ENCODE measurements at places on chromosomes 1 and 21. TPM values are rescaled to one million over a fixed set of nuclear protein-coding genes. Genes with fewer than 3 reads are reported as not detected.

DNA sequence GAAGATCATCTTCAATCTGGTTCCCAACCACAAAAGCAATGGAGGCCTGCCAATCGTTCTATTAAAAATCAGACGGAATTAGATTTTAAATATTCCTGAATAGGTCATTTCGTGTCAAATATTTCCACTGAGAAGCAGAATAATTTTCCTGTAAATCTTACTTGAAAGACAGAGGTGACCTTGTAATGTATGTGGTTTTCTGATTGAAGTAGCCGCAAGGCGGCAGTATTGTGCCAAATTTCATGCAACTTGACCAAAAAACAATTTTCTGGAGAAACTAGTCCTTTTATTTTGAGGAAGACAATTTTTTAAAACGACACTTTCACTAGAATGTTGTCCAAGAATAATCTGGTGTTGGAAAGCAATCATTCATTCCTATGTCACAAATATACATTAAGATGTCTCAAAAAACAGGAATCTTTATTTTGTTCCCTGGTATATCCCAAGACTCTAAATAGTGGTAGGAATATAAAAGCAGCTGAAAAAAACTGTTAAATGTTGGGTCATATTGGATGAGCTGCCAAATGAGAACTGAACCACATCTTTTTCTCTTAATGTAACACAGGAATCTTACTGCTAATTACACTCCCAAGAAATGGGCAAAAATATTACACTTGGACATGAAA is 33.6 kb downstream of the SPAG17 start:
- H3K4me3 ChIP-seq = no peak overlapping the region
- H3K27me3 ChIP-seq = peaks cover 5% of the 10 kb centered on the region
- DNase-seq = peak; percentile 24

- DNase-seq = no peak
- H3K4me3 ChIP-seq = no peak overlapping the region
- H3K36me3 ChIP-seq = peaks cover 80% of the 10 kb centered on the region
These were observed 6.1 kb downstream of the ATF3 start for GRCh38 chr1:212614453-212615200.

DNA sequence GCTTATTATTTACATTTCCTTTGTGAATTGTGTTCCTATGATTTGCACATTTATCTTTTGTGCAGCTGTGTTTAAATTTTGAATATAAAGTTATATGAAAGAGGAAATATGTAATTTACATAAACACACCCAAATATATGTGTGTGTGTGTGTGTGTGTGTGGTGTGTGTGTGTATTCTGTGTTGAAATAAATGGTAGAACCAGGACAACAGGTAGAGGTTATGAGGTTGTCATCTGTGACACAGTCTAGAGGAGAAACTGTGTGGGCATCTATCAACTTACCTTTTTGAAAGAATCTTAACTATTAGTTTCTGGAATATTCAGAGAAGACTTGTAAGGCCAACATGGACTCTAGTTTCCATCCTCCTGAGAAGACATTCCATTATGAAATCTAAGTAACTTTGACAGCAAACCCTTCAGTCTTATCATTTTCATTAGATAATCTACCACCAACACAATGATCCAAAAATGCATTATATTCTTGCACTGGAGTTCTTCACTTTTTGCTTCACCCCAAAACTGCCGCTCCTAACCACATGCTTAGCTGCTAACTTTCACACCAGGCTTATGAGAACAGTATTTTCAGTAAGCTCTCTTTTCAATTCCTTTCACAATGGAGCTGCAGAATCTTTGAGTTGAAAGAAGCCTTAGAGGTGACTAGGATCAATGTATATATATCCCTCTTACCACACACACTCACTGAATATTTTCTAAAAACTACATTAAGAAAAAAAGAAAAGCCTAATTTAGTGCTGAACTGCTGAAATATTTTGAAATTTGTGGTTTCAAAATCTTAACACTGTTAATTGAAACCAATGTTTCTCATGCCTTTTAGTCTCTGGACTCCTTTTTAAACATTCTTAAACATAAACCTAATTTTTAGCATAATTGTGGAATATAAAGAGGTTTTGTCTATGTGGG is 21.8 kb downstream of the PTPRC start:
- peaks cover 59% of the 10 kb centered on the region for H3K36me3 ChIP-seq
- H3K4me3 ChIP-seq = peak overlapping the region; percentile 57
- DNase-seq = no peak
- H3K27me3 ChIP-seq = no peaks in the 10 kb centered on the region
- peak overlapping the region; percentile 87 for H3K27ac ChIP-seq

- H3K4me1 ChIP-seq = no peaks in the 10 kb centered on the region
- DNase-seq = no peak
- no peak overlapping the region for H3K4me3 ChIP-seq
- H3K36me3 ChIP-seq = no peaks in the 10 kb centered on the region
- H3K27me3 ChIP-seq = no peaks in the 10 kb centered on the region
These were observed 464.5 kb downstream of the KCNT2 start for GRCh38 chr1:196143602-196144342.

DNA sequence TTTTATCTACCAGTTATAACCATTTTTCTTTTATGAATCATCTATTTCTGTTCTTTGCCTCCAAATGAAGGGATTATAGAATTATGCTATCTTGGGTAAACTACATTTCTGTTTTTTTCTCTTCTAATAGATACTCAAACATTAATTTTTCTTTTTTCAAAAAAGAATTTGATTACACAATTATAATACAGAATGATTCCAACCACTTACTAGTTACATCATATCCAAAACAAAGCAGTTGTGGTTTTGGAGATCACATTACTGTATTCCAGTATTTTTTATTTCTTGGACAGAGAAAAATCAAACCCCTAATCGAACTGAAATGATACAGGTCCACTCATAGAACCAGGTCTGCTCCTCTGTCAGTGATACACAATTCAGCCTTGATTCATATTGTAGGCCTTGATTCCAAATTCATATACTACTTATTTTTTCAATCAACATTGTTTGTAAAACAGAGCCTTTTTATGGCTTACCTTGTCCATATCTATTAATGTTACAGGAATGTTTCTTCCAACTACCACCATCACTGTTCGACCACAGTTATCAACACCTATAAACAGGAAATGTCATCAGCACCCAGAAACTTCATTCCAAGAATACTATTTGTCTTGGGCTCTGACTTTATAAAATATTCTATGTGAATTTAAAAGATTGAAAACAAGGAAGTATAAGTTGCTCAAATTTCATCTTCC is 43.2 kb downstream of the GDAP2 start:
- H3K4me3 ChIP-seq = no peak overlapping the region
- H3K27ac ChIP-seq = peak overlapping the region; percentile 10
- peaks cover 2% of the 10 kb centered on the region for H3K4me1 ChIP-seq

GRCh38 chr1:19521411-19521810 is 36.1 kb upstream of the CAPZB start:
- DNase-seq = no peak
- H3K36me3 ChIP-seq = peaks cover 3% of the 10 kb centered on the region
- no peaks in the 10 kb centered on the region for H3K27me3 ChIP-seq
- no peak overlapping the region for H3K4me3 ChIP-seq

DNA sequence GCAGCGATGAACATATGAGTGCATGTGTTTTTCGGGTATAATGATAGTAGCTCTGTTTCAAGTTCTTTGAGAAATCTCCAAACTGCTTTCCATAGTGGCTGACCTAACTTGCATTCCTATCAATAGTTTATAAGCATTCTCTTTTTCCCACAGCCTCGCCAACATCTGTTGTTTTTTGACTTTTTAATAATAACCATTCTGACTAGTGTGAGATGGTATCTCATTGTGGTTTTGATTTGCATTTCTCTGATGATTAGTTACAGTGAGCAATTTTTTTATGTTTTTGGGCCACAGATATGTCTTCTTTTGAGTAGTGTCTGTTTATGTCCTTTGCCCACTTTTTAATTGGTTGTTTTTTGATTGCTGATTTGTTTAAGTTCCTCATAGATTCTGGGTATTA is 10.6 kb upstream of the RUNX1 start:
- H3K27ac ChIP-seq = no peak overlapping the region
- peaks cover 10% of the 10 kb centered on the region for H3K4me1 ChIP-seq
- H3K27me3 ChIP-seq = no peaks in the 10 kb centered on the region
- H3K36me3 ChIP-seq = no peaks in the 10 kb centered on the region

DNA sequence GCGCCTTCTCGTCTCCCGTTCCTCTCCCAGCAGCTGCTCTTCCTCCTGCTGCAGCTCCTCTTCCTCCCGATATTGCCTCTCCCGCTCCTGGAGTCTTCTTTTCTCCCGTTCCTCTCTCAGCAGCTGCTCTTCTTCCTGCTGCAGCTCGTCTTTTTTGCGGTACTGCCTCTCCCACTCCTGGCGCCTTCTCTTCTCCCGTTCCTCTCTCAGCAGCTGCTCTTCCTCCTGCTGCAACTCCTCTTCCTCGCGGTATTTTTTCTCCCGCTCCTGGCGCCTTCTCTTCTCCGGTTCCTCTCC is 5.3 kb downstream of the TCHH start:
- no peak overlapping the region for H3K4me3 ChIP-seq
- H3K27me3 ChIP-seq = peaks cover 5% of the 10 kb centered on the region
- peaks cover 4% of the 10 kb centered on the region for H3K36me3 ChIP-seq
- no peak overlapping the region for H3K27ac ChIP-seq
- H3K4me1 ChIP-seq = peaks cover 6% of the 10 kb centered on the region
- no peak for DNase-seq

GRCh38 chr1:83970802-83971201 is 28.1 kb downstream of the TTLL7 start:
- no peak overlapping the region for H3K4me3 ChIP-seq
- H3K36me3 ChIP-seq = no peaks in the 10 kb centered on the region
- no peak overlapping the region for H3K27ac ChIP-seq

DNA sequence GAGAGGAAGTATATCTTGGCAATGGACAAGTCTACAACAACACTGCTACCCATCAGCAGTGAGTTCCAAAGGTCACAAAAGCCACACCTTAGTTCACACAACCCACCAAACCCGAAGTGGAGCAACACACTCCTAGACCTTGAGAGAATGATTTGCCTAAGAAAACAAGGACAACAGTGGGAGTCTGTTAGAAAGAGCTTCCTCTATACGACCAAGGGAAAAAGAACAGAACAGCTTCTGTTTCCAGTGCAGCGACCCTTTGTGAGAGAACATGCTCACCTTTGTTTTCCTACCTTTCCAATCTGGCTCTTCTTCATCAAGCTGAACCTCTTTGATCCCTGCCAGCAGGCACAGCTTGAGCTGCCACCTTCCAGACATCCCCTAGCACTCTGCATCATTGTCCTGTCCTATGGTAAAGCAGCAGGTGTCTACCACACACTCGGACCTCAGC is 56.7 kb upstream of the PALMD start:
- no peak overlapping the region for H3K27ac ChIP-seq
- no peaks in the 10 kb centered on the region for H3K4me1 ChIP-seq
- no peaks in the 10 kb centered on the region for H3K36me3 ChIP-seq

GRCh38 chr1:2166695-2167094 is 27.9 kb downstream of the FAAP20 start:
- no peaks in the 10 kb centered on the region for H3K27me3 ChIP-seq
- H3K36me3 ChIP-seq = peaks cover 11% of the 10 kb centered on the region
- H3K27ac ChIP-seq = no peak overlapping the region
- no peak overlapping the region for H3K4me3 ChIP-seq

- no peaks in the 10 kb centered on the region for H3K36me3 ChIP-seq
- no peaks in the 10 kb centered on the region for H3K27me3 ChIP-seq
- DNase-seq = no peak
- H3K4me3 ChIP-seq = no peak overlapping the region
- no peak overlapping the region for H3K27ac ChIP-seq
- no peaks in the 10 kb centered on the region for H3K4me1 ChIP-seq
These were observed 385.6 kb upstream of the PKN2 start for GRCh38 chr1:88298506-88298905.

DNA sequence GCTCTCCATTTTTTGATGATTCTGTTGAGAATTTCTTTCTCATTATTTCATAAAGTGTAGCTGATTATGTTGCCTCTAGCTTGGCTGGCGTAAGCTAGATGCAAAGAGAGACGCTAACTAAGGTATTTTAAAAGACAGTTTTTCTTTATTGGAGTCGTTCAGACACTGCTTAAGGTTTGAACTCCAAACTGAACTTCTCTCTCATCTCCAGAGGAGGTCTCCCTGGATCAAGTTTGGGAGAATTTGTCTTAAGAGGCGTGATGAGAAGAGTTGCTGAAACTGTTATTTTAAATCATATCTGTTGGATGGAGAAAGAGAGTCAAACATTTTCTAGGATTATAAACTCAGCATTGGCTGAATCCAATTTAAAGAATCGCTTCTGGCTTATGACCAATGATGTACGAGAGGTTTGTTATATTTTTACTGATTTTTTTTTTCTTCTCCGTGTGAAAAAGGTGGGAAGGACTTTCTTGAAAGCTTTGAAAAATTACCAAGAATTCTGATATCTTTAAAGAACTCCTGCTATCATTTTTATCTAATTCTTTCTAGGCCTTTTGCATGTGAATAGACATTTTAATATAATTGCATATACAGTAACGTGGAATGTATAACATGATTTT is 34.0 kb downstream of the MAP3K7CL start:
- H3K27me3 ChIP-seq = no peaks in the 10 kb centered on the region
- DNase-seq = no peak
- peaks cover 12% of the 10 kb centered on the region for H3K36me3 ChIP-seq
- H3K4me3 ChIP-seq = no peak overlapping the region
- H3K4me1 ChIP-seq = no peaks in the 10 kb centered on the region

- H3K27ac ChIP-seq = no peak overlapping the region
- H3K4me3 ChIP-seq = no peak overlapping the region
- H3K27me3 ChIP-seq = peaks cover 65% of the 10 kb centered on the region
- H3K36me3 ChIP-seq = no peaks in the 10 kb centered on the region
- no peak for DNase-seq
These were observed 180.0 kb upstream of the LMO4 start for GRCh38 chr1:87148661-87149060.

DNA sequence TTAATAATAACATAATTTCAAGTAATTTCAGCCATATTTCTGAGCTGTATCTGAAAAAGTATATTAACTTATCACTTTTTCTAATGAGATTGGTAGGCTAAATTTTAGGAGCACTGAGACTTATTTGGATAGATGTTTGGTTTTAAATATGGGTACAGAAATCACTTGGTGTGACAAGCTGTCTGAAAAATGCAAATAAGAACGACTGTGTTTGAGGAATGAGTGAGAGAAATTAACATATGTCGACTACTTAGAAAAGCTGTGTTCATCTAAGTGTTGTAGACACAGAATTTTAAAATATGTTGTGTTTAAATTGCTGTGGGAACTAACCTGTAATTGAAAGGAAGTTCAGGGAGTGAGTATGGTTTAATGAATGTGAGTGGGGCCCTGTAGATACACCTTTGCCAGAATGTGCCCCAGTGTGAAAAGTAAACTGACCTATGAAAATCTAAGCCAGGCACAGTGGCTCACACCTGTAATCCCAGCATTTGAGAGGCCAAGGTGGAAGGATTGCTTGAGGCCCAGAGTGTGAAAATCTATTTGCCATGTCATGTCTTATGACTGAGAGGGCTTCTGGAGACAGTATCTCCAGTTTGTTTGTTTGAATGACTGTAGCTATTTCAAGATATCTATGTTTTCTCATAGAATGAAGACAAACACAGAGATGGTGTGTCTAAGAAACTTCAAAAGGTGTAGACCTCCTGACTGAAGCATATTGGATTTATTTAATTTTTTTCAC is 53.8 kb upstream of the LRRC8C start:
- H3K4me1 ChIP-seq = peaks cover 26% of the 10 kb centered on the region
- no peak overlapping the region for H3K4me3 ChIP-seq
- H3K36me3 ChIP-seq = peaks cover 54% of the 10 kb centered on the region

Gene GREM2
- not detected for total RNA-seq

Gene CD1D
- total RNA-seq = not detected

Gene TTC39A
- total RNA-seq = not detected

Gene GBP4
- 76.4 TPM for total RNA-seq

Gene FCRL2
- total RNA-seq = 0.12 TPM

Gene BMP8B
- total RNA-seq = 0.20 TPM

Measured in activated naive CD8-positive, alpha-beta T cell treated with anti-CD3 and anti-CD28 coated beads for 36 hours (primary cell).